ENCODE measurements at places on chromosomes 6 and 20.

GRCh38 chr6:85126485-85127167 lies 323.3 kb upstream of the NT5E start:
- DNase-seq, result peak; percentile 20

GRCh38 chr6:10419749-10420545 lies 5.1 kb upstream of the TFAP2A start:
- no peak for DNase-seq

GRCh38 chr6:156508923-156509322 lies 268.3 kb upstream of the ARID1B start:
- no peak for DNase-seq

GRCh38 chr6:166474721-166475565 lies 92.2 kb upstream of the MPC1 start:
- no peak for DNase-seq

GRCh38 chr6:142266060-142266459 lies 35.7 kb upstream of the ADGRG6 start:
- no peak for DNase-seq

- DNase-seq, result no peak
These were observed 616.5 kb downstream of the C6orf118 start for GRCh38 chr6:164692772-164693510.

DNA sequence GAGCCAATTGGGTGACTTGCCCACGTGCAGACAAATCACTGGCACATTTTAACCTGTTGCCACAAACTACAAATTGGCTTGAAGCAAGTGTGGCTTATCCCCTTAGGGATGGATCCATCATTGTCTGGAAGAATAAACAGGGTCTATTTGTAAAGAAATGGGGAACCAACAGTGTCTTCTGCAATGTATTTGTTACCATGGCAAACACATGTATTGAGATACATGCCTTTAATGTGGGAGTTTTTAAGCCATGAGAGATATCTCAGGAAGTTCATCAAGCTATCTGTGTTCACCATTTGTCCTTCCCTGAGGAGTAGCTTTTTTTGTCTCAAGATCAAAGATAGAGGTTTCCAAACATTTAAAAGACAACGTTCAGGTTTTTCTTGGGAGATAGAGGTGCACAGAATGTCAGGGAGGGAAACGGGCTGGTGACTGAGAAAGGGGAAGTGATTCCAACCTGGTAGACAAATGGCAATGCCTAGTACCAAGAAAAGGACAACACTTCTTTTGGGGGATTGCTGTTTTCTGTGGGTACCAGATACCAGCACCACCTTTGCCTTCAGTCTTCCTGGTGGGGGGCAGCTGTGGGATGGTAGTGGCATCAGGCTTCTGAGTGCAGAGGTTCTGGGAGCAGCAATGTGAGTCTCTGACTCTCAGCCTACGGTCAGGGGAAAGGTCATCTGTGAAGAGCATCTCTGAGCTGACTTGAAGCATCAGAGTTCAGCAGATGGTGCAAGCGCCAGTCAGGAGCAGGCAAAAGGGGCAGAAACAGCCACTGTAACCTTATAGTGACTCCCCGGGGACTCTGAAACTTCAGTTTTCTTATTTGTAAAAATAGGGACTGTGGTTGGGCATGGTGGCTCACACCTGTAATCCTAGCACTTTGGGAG lies 20.1 kb upstream of the BCAS1 start:
- no peak for DNase-seq

DNA sequence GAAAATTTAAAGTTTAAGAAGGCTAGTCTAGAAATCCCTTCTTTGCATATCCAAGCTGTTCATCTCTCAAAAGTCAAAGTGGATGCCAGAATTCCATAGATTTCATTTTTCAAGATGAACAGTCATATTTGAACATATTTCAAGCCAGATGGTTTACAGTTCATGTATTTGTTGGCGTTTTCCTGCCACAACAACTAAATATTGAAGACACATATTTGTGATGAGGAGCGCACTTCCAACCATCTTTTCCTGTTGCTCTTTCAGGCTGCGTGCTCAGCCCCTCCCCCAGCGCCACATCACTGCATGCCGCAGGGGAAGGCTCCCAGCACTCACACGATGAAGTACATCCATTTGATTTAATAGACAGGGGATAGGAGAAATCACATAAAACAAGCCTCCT lies 5.9 kb upstream of the NOX3 start:
- DNase-seq, result no peak

- no peak for DNase-seq
These were observed 75.7 kb upstream of the FOXP4 start for GRCh38 chr6:41470331-41471063.

DNA sequence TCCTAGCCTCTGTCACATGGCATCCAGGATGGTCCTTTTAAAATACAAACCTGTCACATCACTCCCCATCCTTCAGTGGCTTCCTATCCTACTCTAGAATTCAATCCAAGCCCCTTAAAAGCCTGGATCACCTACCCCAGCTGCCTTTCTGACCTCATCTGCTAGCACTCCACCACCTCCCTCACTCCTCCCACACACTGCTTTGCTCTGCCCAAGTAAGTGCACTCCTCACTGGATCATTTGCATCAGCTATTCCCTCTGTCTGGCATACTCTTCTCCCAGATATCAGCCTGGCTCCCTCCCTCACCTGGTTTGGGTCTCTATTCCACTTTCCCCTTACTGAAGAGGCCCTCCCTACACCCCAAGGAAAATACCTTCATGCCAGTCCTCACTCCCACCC lies 10.5 kb downstream of the C6orf136 start:
- DNase-seq, result no peak

GRCh38 chr6:131952886-131953509 lies 1.8 kb upstream of the CCN2 start:
- DNase-seq, result no peak

- no peak for DNase-seq
These were observed 1128.4 kb upstream of the MAP3K7 start for GRCh38 chr6:91715171-91715805.
